Hair follicle dermal papilla cell (primary cell): ENCODE measurements at places on chromosomes 1 and 21. TPM values are rescaled to one million over a fixed set of nuclear protein-coding genes. Genes with fewer than 3 reads are reported as not detected.

Gene TPRG1L
- 17.8 and 20.6 TPM in 2 replicates for total RNA-seq

Gene PRMT6
- 12.8 and 17.0 TPM in 2 replicates for total RNA-seq

Gene RAB3B
- total RNA-seq, result 20.4 and 30.6 TPM in 2 replicates

Gene PIK3C2B
- 1.6 and 1.9 TPM in 2 replicates for total RNA-seq

Gene CIART
- total RNA-seq, result 16.6 and 20.2 TPM in 2 replicates

Gene B4GALT2
- 131 and 139 TPM in 2 replicates for total RNA-seq

Gene C1orf94
- under 0.01 TPM in 1 of 2 replicates, not detected in the other for total RNA-seq

Gene DPM3
- total RNA-seq, result 13.4 and 15.4 TPM in 2 replicates

Gene METTL25B
- total RNA-seq, result 9.6 and 9.9 TPM in 2 replicates

Gene IFT25
- total RNA-seq, result 15.3 and 18.2 TPM in 2 replicates

Gene CELA2A
- not detected in 2 replicates for total RNA-seq

Gene AMY2A
- not detected in 2 replicates for total RNA-seq

Gene IQGAP3
- total RNA-seq, result 6.5 and 7.7 TPM in 2 replicates

Gene TMED5
- 33.9 and 50.0 TPM in 2 replicates for total RNA-seq

Gene SPEN
- 27.3 and 28.6 TPM in 2 replicates for total RNA-seq

Gene HIVEP3
- 2.4 TPM in 2 replicates for total RNA-seq

Gene CRP
- not detected in 2 replicates for total RNA-seq
